SK-N-SH (cell line): ENCODE measurements at places on chromosomes 16 and 17.
A peak's percentile ranks its signal among the peaks of the same experiment; 100 is the strongest.

DNA sequence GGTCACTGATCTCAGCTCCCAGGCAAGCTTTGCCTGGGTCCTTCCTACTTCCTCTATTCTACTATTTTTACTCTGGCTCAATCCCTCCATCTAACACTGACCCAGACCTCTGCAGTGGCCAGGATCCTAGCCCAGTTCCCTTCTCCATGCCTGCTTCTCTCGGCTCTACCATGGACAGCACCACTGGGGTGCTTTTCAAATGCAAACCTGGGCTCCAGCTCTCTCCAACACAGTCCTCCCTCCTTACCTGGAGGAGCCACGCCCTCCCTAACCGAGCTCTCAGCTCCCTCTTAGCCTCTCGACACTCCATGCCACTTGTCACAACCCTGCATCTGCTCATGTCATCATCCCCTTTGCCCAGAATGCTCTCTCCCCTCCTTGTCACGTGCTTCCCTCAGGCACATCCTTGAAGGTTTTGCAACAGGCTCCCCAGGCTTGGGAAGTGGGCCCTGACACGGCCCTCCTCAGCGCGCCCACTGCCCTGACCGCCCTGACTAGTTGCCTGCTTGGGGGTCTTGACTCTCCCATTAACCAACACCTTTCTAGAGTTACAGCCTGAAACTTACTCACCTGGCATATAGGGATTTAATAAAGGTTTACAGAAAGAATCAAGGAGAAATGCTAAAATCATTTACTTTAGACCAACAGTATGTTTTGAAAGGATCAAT lies 41.6 kb downstream of the MARF1 start:
- no peaks in the 10 kb centered on the region for H3K4me1 ChIP-seq
- DNase-seq: no peak
- H3K27ac ChIP-seq: no peak overlapping the region

- no peak overlapping the region for H3K27ac ChIP-seq
- H3K4me3 ChIP-seq: no peak overlapping the region
- no peaks in the 10 kb centered on the region for H3K4me1 ChIP-seq
- H3K36me3 ChIP-seq: no peaks in the 10 kb centered on the region
- no peak for DNase-seq
- H3K27me3 ChIP-seq: peaks cover 14% of the 10 kb centered on the region; the same call in 1 of the 2 replicates
Measured at GRCh38 chr17:49777563-49777962, 10.9 kb upstream of the KAT7 start.

- peaks cover 91% of the 10 kb centered on the region for H3K4me1 ChIP-seq
- peak overlapping the region; percentile 89 for H3K27ac ChIP-seq
- no peak overlapping the region for H3K4me3 ChIP-seq
- H3K36me3 ChIP-seq: peaks cover 5% of the 10 kb centered on the region; the same call in 1 of the 2 replicates
- H3K27me3 ChIP-seq: no peaks in the 10 kb centered on the region
Measured at GRCh38 chr17:2086306-2086705, 31.4 kb downstream of the HIC1 start.

DNA sequence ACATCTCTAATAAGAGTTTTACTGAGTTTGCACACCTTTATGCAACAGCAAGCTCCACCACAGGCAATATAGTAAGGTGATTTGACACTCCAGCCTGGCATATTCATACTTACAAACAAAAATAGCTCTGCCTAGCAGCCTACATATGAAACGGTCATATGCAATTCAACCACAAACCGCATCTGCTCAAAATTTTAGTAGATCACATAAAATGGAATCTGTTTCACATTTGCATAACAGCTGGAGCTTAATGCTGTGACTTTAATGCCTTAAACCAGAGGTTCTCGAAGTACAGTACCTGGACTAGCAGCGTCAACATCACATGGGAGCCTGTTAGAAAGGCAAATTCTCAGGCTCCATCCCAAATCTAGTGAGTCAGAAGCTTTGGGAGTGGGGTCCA lies 578.4 kb downstream of the CDH11 start:
- no peak for DNase-seq
- no peak overlapping the region for H3K4me3 ChIP-seq
- no peak overlapping the region for H3K27ac ChIP-seq
- no peaks in the 10 kb centered on the region for H3K36me3 ChIP-seq

- no peaks in the 10 kb centered on the region for H3K27me3 ChIP-seq
- no peak overlapping the region for H3K4me3 ChIP-seq
- H3K4me1 ChIP-seq: peaks cover 3% of the 10 kb centered on the region; the same call in 1 of the 2 replicates
- H3K27ac ChIP-seq: no peak overlapping the region
Measured at GRCh38 chr16:80612461-80613017, 71.7 kb downstream of the DYNLRB2 start.

- H3K4me3 ChIP-seq: no peak overlapping the region
- DNase-seq: peak; percentile 41
- H3K4me1 ChIP-seq: peaks cover 13% of the 10 kb centered on the region; the same call in 1 of the 2 replicates
- no peaks in the 10 kb centered on the region for H3K36me3 ChIP-seq
- H3K27me3 ChIP-seq: peaks cover 51% of the 10 kb centered on the region
Measured at GRCh38 chr17:40615068-40615840, 32.4 kb downstream of the SMARCE1 start.

DNA sequence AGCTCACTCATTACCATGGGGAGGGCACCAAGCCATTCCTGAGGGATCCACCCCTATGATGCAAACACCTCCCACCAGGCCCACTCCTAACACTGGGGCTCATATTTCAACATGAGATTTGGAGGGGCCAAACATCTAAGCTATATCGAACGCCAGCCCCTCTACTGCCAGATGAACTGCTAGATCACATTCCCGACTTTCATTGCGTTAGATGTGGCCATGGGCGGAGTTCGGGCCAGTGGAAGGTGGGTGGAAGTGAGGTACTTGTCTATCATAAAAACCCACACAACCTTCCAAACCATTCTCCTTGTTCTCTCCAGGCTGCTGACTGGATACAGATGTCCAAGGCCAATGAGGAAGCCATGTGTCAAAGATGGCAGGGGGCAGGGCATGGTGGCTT lies 27.0 kb upstream of the ANKRD40CL start:
- no peaks in the 10 kb centered on the region for H3K36me3 ChIP-seq
- no peak for DNase-seq
- no peaks in the 10 kb centered on the region for H3K4me1 ChIP-seq
- no peaks in the 10 kb centered on the region for H3K27me3 ChIP-seq
- no peak overlapping the region for H3K4me3 ChIP-seq
